CD4-positive, alpha-beta T cell (primary cell): ENCODE measurements at places on chromosomes 11 and 22.

DNA sequence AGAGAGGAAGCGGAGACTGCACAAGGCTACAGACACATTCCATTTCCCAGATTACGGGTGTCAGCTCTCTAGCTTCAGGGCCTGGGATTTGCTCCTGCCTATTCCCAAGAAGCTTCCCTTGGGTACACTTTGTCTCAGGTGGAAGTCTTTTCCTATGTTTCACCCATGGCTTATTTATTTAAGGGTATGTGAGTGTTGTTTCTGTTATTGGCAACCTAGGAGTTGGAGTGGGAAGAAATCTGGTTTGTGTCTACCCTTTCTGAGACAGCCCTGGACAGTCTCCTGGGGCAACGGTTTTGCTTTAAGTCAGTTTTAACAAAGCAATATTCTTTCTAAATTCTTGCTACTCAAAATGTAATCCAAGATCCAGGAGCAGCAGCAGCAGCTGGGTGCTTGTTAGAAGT, 127.0 kb downstream of the MICAL2 start:
- DNase-seq = no peak

DNA sequence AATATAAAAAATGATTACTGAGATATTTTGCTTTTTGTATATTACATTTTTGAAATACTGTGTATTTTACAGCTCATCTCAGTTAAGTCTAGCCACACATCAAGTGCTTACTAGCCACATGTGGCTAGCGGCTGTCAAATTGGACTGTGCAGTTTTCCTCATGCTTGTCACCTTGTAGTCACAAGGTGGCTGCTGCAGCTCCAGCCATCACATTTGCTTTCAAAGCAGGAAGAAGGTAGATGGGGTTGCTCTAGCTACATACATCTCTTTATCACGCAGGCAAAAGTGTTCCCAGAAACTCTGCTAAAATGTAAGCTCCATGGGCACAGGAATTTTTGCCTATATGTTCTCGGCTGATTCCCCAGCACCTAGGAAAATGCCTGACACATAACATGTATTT, 61.5 kb downstream of the MICAL2 start:
- no peak for DNase-seq

DNA sequence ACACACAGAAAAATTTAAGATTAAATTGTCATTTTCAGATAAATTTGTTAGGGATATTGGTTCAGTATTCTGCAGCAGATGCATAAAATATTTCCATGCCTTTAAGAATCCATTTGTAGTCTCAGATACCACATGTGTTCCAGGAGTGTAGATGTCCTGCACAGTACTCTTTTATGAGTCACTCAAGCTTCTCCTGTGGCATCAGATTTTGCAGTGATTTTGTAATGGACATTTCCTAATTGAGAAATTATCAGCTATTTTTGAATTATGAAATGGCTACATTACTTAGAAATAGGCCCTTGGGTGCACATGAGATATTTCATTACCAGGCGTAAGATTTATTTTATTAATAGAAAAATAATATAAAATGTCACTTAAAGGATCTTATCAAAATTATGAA, 18.9 kb downstream of the MMP3 start:
- DNase-seq = no peak

DNA sequence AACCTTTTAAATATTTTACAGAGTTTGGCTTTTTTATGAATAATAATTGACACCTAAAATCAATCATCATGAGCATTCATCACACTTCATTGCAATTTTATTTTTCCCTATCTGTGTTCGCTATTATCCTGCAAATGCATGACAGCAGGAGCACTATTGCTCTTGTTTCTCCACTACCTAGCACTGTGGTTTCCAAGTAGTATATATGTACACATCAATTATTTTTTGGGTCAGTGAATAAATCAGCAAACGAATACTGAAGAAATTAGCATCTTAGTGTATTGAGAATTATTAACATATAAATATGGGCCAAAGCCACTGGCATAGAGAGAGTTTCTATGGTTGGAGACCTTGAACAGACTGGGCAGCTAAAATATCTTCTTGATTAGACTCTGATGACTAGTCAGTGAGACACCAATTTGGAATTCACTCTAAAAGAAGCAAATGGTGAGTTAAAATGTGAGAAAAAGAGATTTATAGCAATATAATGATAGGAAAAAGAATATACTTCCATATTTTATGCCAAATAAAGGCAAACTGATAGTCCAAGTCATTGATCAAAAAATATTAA, 731.1 kb upstream of the LUZP2 start:
- DNase-seq = no peak

DNA sequence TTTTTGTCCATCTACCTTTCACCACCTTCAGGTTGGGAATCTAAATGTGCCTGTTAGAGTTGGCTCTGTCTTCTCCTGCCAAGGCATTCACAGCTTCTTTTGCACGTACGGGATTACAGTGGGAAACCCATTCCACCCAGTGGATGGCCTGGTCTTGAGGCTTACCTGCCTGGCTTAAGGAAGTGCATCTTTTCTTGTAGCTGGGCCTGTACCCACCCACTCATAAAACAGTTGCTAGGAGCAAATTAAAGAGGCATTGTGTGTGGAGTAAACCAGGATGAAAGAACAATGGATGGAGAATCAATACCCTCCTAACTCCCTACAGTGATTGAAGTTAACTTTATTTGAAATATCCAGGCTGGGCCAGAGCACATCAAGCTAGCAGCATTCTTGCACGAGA, 71.6 kb downstream of the TEAD1 start:
- no peak for DNase-seq

DNA sequence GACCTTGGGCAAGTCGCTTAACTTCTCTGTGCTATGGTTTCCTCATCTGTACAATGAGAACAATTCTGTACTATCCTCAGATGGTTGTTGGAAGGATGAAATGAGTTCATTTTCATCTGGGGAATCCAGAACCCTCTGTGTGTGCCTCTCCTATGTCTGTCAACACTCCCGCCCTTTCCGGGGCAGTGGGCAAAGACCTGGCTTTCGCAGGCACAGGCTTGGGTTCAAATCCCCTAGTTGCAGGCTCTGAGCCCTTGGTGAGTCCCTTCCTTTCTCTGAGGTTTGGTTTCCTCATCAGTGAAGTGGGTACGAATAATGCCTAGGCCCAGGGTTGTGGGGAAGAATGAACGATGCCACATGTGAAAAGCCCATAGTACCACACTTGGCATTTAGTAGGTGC, 6.0 kb downstream of the PNPLA5 start:
- no peak for DNase-seq

DNA sequence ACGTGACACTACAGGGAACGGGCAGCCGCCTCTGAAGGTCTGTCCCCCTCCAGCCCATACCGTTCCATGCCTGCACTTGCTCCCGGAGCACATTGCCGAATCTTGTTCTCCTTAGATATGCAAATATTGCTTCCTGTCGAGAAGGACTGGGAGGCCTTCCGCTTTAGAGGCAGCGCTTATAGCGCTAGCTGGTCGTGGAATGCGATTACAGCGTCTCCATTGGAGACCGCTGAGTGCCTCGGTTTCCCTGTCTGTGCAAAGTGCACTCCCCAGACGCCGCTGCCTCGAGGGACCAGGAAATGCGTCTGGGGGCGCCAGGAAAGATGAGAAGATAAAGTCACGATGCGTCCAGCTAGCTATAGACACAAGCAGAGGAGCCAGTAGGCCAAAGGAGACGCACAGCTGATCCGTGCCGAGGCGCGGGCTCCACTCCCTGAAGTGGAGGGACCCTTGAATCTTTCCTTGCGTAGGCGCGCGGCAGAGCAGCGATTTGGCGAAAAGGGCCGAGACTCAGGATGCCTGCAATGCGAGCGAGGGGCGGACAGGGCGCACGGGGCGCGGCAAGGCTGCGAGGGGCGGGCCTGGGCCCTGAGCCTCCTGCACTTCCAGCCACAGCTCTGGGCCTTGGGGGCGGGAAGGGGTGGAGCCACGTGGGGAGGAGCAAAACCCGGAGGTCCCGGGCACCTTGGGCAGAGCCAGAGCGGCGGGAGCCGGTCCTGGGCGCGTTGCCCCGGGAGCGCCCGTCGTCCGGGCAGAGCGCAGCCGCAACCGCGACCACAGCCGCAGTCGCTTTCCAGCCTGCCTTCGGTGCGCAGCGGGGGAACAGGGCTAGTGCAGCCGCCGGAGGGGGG, at the start of gene RASSF10:
TSS of gene RASSF10 (plus strand) at position 692 of the 851 bp plus-strand sequence. CDS start 261 bp downstream, outside the sequence.
- no peak for DNase-seq

GRCh38 chr22:20256551-20257211, 11.4 kb downstream of the RTN4R start:
- no peak for DNase-seq

GRCh38 chr11:27705873-27706820, 5.9 kb upstream of the BDNF start:
- no peak for DNase-seq
